ENCODE measurements at places on chromosomes 16 and 17.

GRCh38 chr16:48681520-48681919 is 71.5 kb upstream of the N4BP1 start:
- DNase-seq: no peak

DNA sequence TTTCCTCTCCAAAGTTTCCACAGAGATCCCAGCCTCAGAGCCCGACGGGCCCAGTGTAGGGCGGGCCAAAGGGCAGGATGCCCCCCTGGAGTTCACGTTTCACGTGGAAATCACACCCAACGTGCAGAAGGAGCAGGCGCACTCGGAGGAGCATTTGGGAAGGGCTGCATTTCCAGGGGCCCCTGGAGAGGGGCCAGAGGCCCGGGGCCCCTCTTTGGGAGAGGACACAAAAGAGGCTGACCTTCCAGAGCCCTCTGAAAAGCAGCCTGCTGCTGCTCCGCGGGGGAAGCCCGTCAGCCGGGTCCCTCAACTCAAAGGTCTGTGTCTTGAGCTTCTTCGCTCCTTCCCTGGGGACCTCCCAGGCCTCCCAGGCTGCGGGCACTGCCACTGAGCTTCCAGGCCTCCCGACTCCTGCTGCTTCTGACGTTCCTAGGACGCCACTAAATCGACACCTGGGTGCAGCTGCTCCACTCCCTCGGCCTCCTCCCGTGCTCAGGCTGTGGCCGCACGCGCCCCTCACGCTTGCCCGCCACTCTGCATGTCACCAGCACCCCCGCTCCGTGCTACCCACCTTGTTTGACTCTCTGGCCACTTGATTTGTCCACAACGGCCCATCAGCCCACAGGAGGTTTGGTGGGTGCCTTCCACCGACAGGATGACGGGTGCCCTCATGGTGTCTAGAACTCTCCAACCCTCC is 15.3 kb upstream of the STH start:
- DNase-seq: no peak

- DNase-seq: no peak
Observed at GRCh38 chr16:17213025-17213424, 257.7 kb downstream of the XYLT1 start.

- DNase-seq: no peak
Observed at GRCh38 chr17:9635340-9635739, 10.0 kb upstream of the USP43 start.

All from HEK293T (cell line).